Lower leg skin (tissue), 4 donors: ENCODE measurements at places on chromosomes 12 and 14. TPM values are rescaled to one million over a fixed set of nuclear protein-coding genes. Genes with fewer than 3 reads are reported as not detected.

The GNB3 gene
- not detected for total RNA-seq

The SYNDIG1L gene
- 0.69 TPM for total RNA-seq

The GDF3 gene
- not detected for total RNA-seq

DNA sequence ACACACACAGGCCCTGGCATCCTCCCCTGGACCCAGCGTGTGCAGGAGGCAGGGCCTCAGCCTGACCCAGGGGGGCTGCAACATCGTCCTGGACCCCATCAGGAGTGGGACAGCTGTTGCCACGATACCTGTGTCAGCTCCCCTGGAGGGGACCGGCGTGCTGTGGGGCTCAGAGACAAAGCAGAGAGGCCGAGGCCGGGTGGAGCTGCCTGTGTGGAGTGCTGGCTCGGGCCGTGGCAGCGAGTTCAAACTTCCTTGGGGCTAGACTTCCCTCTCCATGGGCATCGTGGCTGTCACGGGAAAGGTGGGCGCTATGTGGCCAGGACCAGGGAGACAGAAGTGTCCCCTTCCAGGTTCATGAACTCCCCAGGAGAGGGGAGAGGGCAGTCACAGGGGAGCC is 155.0 kb upstream of the SFSWAP start:
- no peak for DNase-seq

DNA sequence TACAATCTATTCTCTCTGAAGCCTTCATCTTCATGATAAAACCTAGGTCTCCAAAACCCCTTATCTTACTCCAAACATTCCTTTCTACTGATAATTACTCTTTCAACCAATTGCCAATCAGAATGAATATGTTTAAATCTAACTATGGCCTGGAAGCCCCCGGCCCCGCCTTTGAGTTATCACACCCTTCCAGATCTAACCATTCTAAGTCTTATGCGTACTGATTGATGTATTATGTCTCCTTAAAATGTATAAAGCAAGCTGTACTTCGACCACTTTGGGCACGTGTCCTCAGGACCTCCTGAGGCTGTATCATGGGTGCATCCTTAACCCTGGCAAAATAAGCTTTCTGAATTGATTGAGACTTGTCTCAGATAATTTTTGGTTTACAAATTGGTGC is 14.4 kb downstream of the PABPN1 start:
- no peak for DNase-seq

DNA sequence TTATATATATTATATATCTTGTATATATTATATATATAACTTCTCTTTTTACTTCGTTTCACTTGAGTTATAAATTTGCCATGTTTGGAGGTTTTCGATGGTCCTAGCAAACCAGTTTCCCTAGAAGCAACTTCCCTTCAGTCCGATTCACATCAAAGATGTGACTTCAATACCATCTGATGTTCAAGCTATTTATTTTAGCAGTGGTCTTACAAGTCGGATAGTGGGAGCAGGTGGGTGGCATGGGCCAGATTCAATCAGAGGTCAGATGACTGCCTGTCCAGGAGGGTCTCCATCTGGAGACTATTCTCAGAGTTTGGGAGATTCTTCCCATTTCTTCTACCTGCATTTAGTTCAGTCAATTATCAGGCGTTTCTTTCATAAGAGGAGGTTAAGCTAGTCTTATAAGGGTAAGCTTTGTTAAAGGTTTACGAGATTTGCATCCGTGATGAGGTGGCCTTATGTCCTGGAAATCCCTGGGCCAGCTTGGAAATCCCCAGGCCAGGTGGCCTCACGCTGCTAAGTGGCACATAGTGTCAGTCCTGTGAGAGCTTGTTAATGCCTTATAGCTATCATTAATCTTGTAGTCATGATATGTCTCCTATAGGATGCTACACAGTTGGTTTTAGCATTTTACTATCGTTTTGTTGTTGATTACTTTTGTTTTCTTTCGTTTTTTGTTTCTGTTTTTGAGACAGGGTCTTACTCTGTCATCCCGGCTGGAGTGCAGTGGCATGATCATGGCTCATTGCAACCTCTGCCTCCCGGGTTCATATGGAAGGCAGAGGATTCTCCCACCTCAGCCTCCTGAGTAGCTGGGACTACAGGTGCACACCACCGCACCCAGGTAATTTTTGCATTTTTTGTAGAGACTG is 145.8 kb downstream of the BICD1 start:
- no peak for DNase-seq

- no peak for DNase-seq
Observed at GRCh38 chr14:33612197-33612505, 338.7 kb downstream of the EGLN3 start.
